ENCODE measurements at places on chromosomes 16 and 17.

- H3K4me3 ChIP-seq = no peak overlapping the region
- H3K27me3 ChIP-seq = peaks cover 15% of the 10 kb centered on the region
- DNase-seq = no peak
- H3K36me3 ChIP-seq = no peaks in the 10 kb centered on the region
- H3K4me1 ChIP-seq = peaks cover 3% of the 10 kb centered on the region
- H3K27ac ChIP-seq = no peak overlapping the region
Measured at GRCh38 chr17:75430159-75430974, 24.9 kb upstream of the GRB2 start.

DNA sequence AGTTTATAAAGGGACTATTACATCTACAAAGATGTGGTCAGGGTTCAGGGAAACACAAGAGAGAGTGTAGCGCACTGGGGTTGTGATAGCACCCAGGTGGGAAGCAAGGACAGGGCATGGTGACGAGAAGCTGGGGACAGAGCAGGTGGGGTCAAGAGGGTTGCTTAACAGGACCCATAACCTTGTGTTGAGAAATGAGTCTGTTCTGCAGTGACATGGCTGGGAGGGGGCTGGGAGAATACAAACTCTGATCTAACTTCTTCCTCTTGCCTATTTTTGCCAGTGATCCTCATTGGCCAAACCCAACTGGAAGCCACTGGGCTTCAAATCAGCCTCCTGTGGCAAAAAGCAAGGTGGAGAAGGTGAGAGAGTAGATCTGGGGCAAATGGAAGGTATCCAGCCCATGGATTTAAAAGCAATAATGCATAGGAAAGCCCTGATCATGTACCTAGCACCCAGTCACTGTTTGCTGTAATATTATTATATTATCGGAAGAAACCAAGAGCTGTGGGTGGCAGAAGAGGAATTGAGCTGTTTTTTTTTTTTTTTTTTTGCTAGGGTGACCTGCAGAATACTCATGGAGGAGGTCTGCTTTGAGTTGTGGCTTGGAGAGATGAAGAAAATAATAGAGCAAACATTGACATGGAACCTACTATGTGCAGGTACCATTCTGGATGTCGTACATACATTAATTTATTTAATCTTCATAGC, 76.9 kb upstream of the ZFHX3 start:
- no peak overlapping the region for H3K27ac ChIP-seq
- H3K36me3 ChIP-seq = no peaks in the 10 kb centered on the region
- peaks cover 8% of the 10 kb centered on the region for H3K27me3 ChIP-seq
- no peak for DNase-seq
- H3K4me1 ChIP-seq = no peaks in the 10 kb centered on the region

GRCh38 chr17:8142158-8142886, 9.9 kb downstream of the PER1 start:
- no peak for DNase-seq
- H3K4me1 ChIP-seq = peaks cover 6% of the 10 kb centered on the region
- H3K4me3 ChIP-seq = no peak overlapping the region
- peaks cover 21% of the 10 kb centered on the region for H3K36me3 ChIP-seq
- no peak overlapping the region for H3K27ac ChIP-seq

DNA sequence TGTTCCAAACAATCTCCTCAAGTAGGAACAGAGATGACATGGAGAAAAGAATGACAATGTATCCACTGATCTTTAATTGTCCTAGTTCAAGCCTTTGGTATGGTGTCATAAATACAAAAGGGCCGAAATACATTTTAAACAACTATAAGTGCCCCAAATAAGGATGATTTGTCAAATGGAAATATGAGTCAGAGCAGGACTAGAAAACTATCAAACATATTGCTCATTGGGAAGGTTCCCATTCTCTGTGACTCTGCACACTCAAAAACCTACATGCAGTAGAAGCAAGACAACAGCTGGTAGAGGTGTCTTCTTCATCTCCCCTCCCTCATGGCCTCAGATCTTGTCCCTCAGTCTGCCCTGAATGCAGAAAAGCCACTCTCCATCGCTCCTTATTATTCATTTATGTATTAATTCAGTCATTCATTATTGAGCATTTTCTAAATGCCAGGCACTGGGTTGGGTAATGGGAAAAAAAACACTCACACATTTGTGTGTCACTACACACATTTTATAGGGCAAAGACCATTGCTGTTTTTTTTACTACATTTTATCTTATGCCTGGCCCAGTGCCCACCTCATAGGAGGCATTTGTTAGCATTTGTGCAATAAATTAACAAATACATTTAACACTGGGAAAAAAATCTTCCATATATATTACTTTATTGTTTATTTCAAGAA, 10.1 kb downstream of the CA10 start:
- H3K4me3 ChIP-seq = no peak overlapping the region
- H3K4me1 ChIP-seq = no peaks in the 10 kb centered on the region
- DNase-seq = no peak
- no peaks in the 10 kb centered on the region for H3K27me3 ChIP-seq
- H3K36me3 ChIP-seq = no peaks in the 10 kb centered on the region

DNA sequence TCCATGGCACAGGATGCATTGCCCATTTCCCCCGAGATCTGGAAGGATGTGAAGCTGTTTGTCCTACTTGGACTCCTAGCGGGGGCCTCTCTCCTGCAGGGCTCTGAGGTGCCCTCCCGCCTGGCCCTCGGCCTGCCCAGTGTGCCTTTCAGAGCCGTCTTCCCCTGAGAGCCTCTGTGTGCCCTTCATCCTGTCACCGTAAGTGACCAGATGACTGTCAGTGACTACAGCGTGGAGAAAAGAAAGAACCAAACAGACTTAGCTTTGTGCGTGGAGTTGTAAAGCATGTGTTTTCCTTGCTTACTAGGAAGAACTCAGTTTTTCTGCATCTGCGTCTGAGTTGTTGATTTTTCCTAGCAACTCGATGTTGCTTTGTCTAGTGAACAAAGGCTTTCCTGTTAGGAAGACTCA, 56.1 kb downstream of the BANP start:
- no peak for DNase-seq
- H3K27me3 ChIP-seq = no peaks in the 10 kb centered on the region

DNA sequence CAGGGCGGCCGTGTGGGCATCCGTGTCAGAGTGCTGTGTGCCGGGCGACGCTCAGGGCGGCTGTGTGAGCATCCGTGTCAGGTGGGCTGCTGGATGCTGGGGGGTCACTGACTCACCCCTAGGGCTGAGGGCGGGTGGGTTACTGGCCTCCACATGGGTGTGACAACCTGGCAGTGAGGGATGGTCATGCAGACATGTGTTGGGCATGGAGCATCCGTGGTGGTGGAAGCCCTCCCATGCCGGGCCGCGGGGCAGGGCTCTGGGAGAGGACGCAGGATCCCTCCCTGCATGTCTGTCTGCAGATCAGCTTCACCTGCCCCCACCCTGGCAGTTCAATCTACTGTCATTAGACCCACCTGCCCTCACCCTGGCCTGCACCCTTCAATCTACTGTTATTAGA, 56.3 kb downstream of the METRNL start:
- H3K36me3 ChIP-seq = no peaks in the 10 kb centered on the region
- peaks cover 10% of the 10 kb centered on the region for H3K27me3 ChIP-seq
- no peak overlapping the region for H3K4me3 ChIP-seq
- H3K27ac ChIP-seq = no peak overlapping the region
- no peaks in the 10 kb centered on the region for H3K4me1 ChIP-seq
- DNase-seq = no peak

DNA sequence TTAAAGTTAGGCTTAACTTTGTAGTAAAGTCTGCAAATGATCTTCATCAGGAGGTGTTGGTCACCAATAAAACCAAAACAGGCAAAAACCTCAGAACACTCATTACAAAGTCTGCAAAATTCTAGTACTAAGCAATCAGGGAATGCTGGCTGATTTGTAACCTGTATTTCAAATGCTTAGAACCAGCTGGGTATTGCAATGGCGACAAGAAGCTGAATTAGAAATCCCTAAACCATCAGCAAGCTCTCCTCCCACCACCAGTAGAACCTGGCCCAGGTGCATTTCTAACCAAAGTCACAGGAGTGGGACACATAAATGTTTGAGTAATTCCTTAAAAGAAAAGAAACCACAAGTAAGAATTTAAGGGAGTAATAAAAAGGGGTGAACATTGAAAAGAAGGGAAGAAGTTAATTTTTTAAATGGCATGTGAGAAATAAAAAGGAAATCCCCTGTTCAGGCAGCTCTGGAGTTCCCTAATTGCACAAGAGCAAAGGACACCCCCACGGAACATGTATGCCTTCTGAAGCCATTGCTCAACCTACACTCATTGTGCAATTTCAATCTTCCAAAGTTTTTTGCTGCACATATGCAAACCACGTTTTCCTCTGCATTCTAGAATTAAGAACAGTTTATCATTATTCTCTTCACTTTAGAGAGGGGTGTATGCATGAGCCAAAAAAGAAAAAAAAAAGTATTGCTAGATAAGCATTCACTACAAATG, 102.9 kb downstream of the HIC1 start:
- no peaks in the 10 kb centered on the region for H3K27me3 ChIP-seq
- no peaks in the 10 kb centered on the region for H3K4me1 ChIP-seq
- no peak overlapping the region for H3K4me3 ChIP-seq
- peak overlapping the region; percentile 41 for H3K27ac ChIP-seq
- H3K36me3 ChIP-seq = peaks cover 18% of the 10 kb centered on the region

DNA sequence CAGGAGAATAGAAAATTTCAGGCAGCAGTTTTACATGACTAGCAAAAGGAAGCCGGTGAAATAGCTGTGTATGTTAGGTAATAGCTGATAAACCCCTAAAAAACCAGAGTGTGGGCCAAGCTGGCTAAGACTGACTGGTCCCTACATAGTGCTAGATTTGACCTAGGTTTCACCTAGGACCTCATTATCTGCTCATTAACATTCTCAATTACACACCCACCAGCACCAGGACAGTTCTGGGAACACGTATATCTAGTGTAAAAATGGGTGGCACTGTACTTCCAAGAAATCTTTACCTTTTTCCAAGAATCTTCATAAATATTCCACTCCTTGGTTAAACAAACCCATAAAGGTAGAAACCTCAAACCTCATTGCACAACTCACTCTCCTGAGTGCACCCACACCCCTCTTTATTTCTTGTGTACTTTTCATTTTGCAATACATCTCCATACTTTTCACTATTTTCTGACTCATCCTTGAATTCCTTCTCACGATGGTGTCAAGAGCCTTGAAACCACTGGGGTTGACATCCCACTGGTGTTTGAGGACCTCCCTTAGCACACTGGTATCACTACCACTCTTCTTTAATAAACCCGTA, 262.7 kb upstream of the KCNJ16 start:
- H3K4me1 ChIP-seq = no peaks in the 10 kb centered on the region
- no peak overlapping the region for H3K4me3 ChIP-seq
- DNase-seq = no peak

GRCh38 chr17:45688820-45689219, 95.3 kb upstream of the CRHR1 start:
- no peaks in the 10 kb centered on the region for H3K4me1 ChIP-seq
- DNase-seq = no peak
- peaks cover 19% of the 10 kb centered on the region for H3K27me3 ChIP-seq
- no peak overlapping the region for H3K27ac ChIP-seq
- no peaks in the 10 kb centered on the region for H3K36me3 ChIP-seq

GRCh38 chr17:29136998-29137730, 43.0 kb downstream of the MYO18A start:
- peaks cover 48% of the 10 kb centered on the region for H3K4me1 ChIP-seq
- H3K36me3 ChIP-seq = peaks cover 6% of the 10 kb centered on the region
- DNase-seq = no peak
- peak overlapping the region; percentile 11 for H3K27ac ChIP-seq
- H3K27me3 ChIP-seq = no peaks in the 10 kb centered on the region

- DNase-seq = no peak
- peaks cover 36% of the 10 kb centered on the region for H3K4me1 ChIP-seq
- H3K27me3 ChIP-seq = no peaks in the 10 kb centered on the region
- H3K36me3 ChIP-seq = no peaks in the 10 kb centered on the region
Measured at GRCh38 chr16:53515259-53515658, 12.2 kb upstream of the AKTIP start.

DNA sequence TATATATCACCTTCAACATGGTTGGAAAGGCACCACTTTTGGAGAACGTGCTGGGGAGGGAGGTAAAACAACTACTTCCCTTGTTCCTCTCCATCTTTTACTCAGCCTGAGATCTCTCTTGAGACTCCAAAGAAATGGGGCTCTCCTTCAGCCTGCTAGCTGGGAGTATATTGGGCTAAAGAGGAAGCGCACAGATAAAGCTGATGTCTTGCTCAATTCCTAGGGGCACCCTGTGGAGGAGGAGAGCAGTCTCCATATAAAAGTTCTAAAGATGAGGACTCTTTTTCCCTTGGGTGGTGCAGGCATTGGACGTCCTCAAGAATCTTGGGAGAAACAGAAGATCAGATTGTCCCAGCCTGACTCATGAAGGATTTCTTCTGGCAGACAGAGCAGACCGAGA, 4.6 kb upstream of the ETV4 start:
- H3K4me3 ChIP-seq = no peak overlapping the region
- H3K27me3 ChIP-seq = peaks cover 24% of the 10 kb centered on the region
- H3K36me3 ChIP-seq = no peaks in the 10 kb centered on the region
- H3K4me1 ChIP-seq = peaks cover 9% of the 10 kb centered on the region

Measured in memory B cell (primary cell).